Adipocyte (in vitro differentiated cells): ENCODE measurements at places on chromosomes 1 and 21.

DNA sequence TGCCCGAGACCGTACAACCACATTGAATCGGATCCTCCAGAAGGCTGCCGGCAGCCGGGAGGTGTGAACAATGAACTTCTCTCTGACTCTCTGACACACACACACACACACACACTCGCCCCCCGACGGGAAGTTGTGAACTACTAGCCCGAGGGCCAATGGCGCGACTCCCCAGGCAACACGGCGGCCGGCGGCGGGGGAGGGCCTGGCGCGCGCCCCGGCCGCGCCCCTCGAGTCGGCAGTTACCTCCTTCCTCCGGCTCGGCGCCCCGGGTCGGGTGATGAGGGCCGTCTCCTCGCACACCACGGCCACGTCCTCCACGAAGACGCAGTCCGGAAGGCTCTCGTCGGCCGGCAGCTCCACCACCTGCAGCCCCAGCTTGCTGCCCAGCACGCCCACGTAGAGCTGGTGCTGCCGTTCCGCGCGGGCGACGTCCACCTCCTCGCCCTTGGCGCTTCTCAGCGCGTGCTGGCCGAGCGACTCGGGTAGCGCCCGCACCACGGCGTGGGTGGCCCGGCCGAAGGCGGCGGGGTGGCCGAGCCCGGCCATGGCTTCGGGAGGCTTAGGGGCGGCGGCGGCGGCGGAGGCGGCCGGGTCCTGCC is 361 bp downstream of the DDAH1 start:
- DNase-seq, result peak; percentile 80

GRCh38 chr1:234979296-234980279 is 149.0 kb downstream of the TOMM20 start:
- DNase-seq, result no peak

GRCh38 chr1:150970808-150971582 is 3.6 kb downstream of the CERS2 start:
- DNase-seq, result peak; percentile 84

DNA sequence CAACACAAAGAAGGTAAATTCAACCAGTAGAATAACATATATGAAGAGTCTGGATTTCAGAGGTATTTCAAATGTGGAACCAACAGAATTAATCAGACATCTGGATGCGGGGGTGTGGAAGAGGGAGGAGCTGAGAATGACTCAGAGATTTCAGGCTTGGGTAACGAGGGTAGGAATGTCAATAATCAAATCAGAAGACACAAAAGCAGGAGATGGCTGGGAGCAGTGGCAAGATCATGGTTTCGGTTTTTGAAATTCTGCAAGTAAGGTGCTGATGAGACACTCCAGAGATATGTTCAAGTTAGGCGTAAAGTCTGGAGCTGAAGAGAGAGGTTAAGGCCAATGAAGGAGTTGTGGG is 64.0 kb downstream of the PLPPR5 start:
- DNase-seq, result peak; percentile 65

GRCh38 chr1:70290218-70290617 is 64.3 kb downstream of the ANKRD13C start:
- peak; percentile 10 for DNase-seq

- no peak for DNase-seq
Observed at GRCh38 chr1:12341667-12342066, 111.8 kb downstream of the VPS13D start.

GRCh38 chr1:93446837-93447451 is 974 bp upstream of the FNBP1L start:
- peak; percentile 25 for DNase-seq

DNA sequence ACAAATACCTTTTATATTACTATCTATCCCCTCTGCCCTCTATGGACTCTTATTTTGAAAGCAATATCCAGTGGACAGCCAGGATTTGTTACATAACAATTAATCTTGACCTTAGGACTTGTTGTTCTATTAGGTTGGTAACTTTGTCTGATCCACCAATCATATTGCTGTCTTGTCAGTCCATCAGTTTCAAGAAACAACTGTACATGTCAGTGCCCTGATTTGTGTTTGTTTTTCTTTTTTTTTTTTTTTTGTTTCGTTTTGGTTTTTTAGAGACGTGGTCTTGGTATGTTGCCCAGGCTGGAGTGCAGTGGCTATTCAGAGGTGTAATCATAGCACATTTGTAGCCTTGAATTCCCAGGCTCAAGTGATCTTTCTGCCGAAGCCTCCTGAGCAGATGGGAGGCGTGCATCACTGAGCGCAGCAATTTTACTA is 1.5 kb upstream of the SCP2 start:
- no peak for DNase-seq

DNA sequence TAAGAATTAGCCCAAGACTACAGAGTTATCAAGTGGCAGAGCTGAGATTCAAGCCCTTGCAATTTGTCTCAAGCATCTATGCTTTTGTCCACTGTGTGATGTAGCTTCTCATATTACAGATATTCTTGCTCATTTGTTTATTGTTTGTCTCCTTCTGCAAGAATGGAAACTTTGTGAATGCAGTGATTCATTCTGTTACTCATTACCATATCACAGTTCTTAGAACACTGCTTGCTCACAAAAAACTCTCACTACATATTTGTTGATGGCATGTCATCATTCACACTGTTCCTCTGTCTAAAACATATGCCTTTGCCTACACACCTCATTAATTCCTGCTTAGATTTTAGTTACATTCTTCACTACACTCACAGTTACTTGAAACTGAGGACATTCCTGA is 1198.9 kb downstream of the PLA2G4A start:
- DNase-seq, result peak; percentile 83

DNA sequence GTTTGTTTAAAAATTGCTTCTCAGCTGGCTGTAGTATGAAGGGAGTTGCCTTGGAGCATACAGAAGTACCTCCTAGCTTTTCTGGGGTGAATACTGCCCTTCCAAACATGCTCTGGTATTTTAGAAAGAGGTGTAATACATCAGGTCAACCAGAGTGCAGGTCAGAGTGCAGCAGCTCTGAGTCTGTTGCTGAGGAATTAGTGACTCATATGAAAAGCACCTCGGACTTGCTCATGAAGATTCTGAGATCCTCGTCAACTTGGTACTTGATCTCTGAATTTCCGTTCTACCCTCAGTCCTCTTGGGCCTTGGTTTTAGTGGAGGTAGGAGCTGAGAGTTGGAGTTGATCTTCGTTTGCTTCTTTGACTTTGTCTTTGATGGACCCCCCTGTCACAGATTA is 67.3 kb downstream of the NOS1AP start:
- peak; percentile 76 for DNase-seq

DNA sequence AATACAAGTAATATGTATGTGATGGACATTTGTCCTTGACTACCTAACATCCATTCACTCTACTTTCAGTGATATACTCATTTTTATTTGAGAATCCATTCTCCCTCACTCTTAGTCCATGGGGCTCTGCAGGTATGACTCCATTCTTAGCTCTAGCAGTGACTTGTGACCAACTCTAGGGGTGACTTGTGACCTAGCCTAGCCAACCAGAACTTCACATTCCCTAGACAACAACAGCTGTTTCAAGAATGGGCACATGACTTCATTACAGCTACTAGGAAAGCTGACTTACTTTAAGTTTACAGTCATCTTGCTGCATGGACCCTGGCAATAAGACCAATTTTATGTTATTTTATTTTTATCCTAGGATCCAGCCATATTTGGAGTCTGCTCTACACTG is 23.6 kb upstream of the DDX59 start:
- DNase-seq, result no peak
